ENCODE measurements at places on chromosomes 1 and 21. TPM values are rescaled to one million over a fixed set of nuclear protein-coding genes. Genes with fewer than 3 reads are reported as not detected.

GRCh38 chr1:228513236-228513900 is 26.2 kb downstream of the RNF187 start:
- DNase-seq: no peak

The ATP1A4 gene
- not detected for total RNA-seq

DNA sequence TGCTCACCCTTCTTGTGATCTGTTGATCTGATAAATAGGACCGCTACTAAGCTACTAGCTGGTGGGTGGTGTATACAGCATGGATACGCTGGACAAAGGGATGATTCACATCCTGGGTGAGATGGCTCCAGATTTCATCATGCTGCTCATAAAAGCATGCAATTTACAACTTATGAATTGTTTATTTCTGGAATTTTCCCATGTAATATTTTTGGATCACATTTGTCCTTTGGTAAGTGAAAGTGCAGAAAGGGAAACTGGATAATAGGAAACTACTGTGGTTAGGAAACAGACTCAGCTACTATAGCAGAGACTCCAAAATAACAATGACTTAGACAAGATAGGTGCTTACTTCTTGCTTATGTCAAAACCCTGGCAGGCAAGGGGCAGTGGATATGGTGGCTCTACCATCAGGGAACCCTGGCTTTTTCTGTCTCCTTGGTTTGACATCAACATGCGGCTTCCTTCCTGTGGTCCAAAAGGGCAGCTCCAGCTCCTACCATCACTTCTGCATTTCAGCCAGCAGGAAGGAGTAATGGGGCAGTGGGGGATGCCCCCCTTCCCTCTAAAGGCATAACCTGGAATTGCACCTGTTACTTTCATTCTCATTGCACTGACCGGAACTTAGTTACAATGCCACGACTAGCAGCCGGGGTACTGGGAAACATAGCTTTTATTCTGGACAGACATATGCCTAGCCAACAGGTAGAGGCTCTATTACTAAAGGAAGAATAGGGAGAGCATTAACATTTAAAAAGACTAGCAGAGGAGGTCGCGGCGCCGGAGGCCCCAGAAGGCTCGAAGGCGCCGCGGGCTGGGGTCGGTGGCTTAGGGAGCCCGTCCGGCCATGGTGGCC is 13.8 kb upstream of the AK2 start:
- peak; percentile 86 for DNase-seq

GRCh38 chr1:83508485-83509151 is 490.3 kb downstream of the TTLL7 start:
- DNase-seq: peak; percentile 41

DNA sequence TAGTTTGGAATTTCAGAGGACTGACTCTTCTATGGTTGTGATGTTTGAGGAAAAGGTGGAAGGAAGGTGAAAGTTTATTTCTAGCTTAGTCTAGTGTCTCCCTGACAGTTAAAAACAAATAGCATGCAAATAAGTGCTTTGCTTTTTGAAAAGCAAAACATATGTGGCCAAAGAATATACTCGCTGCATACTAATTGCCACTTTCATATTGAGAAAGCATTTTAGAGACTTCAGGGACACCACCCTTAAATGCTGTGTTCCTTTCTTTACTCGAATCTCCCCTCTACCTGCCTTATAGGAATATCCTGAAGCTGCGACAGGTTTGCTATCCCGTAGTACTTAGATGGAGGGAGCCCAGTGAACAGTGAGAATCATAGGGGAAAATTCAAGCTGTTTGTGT is 23.2 kb downstream of the GLUL start:
- DNase-seq: no peak

DNA sequence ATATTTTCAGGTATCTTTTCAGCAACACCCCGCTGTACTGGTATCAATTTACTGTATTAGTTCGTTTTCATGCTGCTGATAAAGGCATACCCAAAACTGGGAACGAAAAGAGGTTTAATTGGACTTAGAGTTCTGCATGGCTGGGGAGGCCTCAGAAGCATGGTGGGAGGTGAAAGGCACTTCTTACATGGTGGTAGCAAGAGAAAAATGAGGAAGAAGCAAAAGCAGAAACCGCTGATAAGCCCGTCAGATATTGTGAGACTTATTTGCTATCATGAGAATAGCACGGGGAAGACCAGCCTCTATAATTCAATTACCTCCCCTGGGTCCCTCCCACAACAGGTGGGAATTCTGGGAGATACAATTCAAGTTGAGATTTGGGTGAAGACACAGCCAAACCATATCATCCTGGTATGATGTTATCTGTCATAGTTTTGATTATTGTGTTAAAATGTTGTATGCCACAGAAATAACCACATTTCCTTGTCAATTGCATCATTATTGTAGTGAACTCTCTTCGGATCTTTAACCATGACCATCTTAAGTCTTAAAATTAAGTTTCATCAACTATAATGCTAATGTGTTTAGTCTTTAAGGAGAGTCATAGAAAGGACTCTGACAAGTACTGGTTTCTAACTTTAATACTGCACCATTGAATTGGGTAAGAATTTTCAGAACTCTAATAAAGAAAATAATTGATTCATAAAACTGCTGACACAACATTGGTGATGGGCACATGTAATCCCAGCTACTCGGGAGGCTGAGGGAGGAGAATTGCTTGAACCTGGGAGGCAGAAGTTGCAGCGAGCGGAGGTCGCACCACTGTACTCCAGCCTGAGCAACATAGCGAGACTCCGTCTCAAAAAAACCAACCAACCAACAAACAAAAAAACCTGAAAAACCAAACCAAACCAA is 58.2 kb downstream of the TBX19 start:
- no peak for DNase-seq

The RGS8 gene
- not detected for total RNA-seq

DNA sequence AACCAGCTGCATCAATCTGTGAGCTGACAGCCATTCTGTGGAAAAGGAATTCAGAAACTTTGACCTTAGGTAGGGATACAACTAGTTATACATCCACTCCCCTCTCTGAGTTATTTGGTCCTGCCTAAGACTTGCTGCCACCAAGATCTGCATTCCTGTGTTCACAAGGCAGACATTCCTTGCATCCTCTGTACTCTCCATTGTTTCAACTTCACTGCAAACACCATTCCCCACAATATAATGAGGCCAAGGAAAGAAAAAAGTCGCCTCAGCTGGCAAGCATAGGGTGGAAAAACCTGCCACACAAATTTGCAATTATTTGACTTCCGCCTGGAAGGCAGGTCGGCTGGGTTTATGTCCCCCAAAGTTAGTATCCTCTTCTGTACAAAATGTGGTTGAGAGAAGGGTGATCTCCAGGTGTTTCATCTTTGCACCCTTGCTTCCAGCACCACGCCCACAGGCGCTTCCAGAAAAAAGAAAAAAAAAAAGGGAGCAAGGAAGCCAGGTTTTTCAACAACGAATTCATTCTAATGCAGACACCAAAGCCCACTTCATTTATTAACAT is 676 bp upstream of the CTTNBP2NL start:
- no peak for DNase-seq

The NBPF10 gene
- total RNA-seq: 1.4 TPM

GRCh38 chr1:165629848-165630628 is 996 bp upstream of the MGST3 start:
- DNase-seq: no peak

- DNase-seq: no peak
Observed at GRCh38 chr1:41709873-41710272, 208.8 kb downstream of the HIVEP3 start.
